ENCODE measurements at places on chromosomes 13 and 19.

GRCh38 chr13:41700790-41701310 is 243.5 kb downstream of the RGCC start:
- DNase-seq, result no peak

DNA sequence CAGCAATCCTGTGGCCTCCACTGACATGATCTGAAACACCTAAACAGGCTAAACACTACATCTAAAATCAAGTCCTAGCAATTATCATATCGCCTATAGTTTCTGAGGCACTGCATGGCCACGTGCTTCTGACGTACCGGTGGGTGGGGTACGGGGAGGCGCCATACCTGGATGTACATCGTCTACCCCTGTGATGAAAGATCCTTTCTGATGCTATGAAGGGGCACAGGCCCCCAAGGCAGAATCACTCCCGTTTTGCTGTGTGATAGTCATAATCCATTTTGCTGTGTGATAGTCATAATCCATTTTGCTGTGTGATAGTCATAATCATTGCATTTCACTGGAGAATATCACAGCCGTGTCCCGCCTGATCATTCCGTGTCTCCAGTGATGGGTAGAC is 118.7 kb upstream of the SOX1 start:
- no peak for DNase-seq

- no peak for DNase-seq
These were observed 6.7 kb downstream of the ERCC5 start for GRCh38 chr13:102852556-102852955.

GRCh38 chr19:51246164-51246552 is 4.7 kb upstream of the SIGLECL1 start:
- no peak for DNase-seq

DNA sequence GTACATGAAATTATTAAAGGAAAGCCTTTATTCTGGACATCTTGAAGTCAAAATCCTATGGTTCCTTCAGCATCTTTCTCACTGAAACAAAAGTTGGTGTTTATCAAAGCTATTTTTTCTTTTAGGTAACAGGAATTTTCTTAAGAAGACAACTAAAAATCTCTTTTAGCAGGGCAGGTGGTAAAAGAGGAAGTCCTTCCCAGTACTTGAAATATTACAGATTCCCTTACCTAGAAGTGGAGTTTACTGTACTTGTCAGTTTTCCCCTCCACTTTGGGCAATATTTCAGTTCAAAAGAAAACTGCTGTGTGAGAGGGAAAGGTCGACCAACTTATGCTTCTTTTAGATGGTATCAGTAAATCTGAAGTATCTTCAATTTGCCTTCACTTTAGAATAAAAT is 64.3 kb upstream of the TDRD3 start:
- DNase-seq, result no peak

- DNase-seq, result no peak
These were observed 64.8 kb downstream of the SOX1 start for GRCh38 chr13:112131713-112132113.

DNA sequence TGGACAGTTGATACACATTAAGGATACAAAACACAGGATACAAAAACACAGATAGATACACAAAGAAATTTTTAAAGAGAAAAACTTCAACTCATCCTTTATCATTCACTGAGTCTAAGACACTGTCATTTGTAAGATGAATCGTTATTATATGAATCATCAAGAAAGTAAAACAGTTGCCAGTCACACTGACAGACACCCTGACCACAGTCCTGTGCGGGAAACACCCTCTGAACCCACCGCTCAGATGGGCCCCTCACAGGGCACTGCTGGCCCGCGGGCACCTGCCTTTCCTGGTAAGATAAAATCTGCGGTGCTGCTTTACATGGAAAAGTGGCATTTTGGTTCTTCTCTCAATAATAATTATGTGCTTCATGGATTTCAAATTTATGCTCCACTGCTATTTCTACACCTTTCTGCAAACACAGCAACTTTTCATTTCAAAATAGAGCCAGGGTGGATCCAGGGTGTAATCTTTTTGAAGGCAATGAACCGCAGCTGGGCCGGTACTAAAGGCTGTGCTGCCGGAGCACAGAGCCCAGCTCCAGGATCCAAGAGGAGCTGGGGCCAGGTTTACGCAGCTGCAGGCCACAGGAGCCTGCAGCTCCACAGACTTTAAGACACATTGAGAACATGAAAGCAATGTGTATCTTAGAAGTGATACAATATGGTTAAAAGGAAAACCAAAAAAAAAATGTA is 76.8 kb downstream of the TUBGCP3 start:
- no peak for DNase-seq

GRCh38 chr19:52602941-52603340 is 32.9 kb downstream of the ZNF701 start:
- DNase-seq, result no peak

DNA sequence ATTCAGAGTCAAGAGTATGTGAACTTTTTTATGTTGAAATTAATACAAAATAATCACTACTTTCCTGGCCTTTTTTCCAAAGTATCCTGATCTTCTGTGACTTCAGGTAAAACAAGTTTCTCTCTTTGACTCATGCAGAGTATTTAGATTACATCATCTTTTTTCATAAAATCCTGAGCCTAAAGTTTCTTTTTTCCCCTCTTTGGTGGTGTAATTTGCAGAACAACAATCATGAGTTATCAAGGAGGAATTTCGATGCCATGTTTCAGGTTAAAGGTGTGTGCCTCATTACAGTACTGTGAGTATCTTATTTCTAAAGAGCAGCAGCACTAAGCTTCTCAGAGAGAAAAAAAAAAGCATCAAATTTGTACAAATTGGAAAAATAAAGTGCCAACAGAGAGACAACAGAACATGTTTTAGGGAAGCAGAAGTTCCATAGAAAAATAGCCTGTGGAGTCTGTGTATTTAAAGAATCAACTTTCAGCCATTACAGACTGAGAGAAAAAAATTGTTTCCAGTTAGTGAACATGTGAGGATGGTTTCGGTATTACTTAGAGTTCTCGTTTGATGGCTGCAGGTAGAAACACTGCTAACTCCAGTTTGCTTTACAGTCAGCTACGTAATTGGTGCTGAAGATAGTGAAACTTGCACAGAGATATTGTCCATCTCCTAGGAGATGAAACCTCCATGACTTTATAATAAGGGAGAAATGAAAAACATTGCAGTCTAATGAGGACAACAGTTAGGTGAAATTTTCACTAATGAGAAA is 78.1 kb upstream of the PCDH9 start:
- no peak for DNase-seq

DNA sequence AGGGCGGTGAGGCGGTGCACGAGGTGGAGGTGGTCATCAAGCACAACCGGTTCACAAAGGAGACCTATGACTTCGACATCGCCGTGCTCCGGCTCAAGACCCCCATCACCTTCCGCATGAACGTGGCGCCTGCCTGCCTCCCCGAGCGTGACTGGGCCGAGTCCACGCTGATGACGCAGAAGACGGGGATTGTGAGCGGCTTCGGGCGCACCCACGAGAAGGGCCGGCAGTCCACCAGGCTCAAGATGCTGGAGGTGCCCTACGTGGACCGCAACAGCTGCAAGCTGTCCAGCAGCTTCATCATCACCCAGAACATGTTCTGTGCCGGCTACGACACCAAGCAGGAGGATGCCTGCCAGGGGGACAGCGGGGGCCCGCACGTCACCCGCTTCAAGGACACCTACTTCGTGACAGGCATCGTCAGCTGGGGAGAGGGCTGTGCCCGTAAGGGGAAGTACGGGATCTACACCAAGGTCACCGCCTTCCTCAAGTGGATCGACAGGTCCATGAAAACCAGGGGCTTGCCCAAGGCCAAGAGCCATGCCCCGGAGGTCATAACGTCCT is 9.4 kb upstream of the PROZ start:
- no peak for DNase-seq

DNA sequence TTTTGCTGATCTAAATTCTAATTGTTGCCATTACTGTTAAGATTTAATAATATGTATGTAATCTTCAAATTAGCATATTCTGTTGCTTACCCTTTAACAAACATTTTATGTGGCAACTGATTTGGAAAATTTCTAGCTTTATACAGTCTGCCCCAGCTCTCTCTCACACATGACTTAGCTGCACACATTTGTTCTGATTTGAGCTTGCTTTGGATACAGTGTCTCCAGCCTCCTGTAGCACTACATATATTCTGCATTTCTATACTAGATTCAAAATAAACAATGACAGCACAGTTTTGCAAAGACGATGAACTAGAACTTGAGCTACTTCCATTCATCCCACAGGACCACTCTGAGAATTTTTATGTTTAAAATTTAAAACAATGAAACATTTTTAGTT is 254.7 kb downstream of the DNAJC15 start:
- DNase-seq, result no peak

GRCh38 chr19:15671891-15672579 is 852 bp upstream of the CYP4F12 start:
- DNase-seq, result no peak

- no peak for DNase-seq
These were observed 417.8 kb upstream of the DACH1 start for GRCh38 chr13:72284791-72285190.

DNA sequence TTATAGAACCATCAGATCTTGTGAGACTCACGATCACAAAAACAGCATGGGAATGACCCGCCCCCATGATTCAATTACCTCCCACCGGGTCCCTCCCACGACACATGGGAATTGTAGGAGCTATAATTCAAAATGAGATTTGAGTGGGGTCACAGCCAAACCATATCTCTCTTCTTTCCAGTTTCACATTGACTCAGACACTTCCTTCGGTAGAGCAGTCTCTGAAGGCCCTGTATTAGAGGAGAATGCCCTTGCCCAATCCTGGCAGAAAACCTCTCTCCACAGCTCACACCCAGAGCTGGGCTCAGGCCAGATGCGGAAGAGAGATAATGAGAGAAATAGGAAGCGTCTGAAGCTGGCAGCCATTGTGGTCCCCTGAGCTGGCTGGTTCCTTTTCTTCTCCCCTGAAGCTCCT is 72.4 kb upstream of the CLDN10 start:
- DNase-seq, result no peak

All from cerebellar nuclear complex (tissue), 1 donor.